ENCODE measurements at places on chromosomes 6 and 20.

DNA sequence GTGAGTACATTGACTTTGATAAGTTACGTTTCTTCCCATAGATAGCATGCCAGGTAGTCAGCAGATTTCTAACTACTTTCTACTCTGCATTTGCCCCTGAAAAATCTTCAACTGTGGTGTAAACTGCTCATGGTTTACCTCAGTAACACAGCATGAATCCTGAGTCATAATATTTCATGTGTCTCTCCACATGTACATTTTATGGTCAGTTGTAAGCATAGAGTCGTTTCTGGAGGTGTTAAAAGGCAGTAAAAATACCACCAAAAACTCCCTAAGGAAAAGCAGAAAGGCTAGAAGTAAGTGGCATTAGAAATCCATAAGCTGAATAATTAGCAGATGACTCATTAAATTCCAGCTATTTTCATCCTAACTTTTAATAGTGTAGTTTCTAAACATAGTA, 4.1 kb upstream of the GPR63 start:
- no peak for DNase-seq

DNA sequence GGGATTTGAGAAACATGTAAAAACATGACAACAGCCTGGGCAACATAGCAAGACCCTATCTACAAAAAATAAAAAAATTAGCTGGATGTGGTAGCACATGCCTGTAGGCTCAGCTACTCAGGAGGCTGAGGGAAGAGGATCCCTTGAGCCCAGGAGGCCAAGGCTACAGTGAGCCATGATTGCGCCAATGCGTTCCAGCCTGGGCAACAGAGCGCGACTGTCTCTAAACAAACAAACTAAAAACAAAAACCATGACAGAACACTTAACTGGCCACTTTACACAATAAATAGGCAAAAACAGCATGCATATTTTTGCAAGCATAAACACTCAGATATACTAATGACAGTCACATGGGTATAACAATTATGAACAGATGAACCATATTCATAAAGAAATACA, 60.0 kb downstream of the SYTL3 start:
- no peak for DNase-seq

GRCh38 chr6:118815495-118815894, 78.5 kb upstream of the ASF1A start:
- DNase-seq = no peak

GRCh38 chr20:50263831-50264230, 73.2 kb downstream of the CEBPB start:
- no peak for DNase-seq

DNA sequence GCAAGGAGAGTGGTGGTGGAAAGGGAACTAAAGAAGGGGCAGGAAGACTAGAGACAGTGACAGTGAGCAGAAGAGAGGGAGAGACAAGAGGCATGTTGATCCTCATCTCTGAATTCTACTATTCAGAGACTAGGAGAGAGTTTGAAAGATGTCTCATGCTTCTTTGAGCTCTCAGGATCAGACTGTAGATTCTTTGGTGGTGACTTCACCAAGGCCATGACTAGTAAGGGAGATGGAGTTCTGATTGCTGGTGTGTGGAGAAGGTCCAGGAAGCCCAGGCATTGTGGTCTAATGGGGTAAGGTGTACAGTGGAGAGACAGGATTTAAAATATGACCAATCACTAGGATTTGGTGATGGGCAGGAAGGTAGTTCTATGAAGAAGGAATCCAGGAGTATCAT, 713 bp downstream of the WFDC9 start:
- DNase-seq = no peak
